ENCODE measurements at places on chromosomes 1 and 21. TPM values are rescaled to one million over a fixed set of nuclear protein-coding genes. Genes with fewer than 3 reads are reported as not detected.

The OLFM3 gene
- polyA plus RNA-seq = not detected

The APCS gene
- polyA plus RNA-seq = not detected

The LCE1B gene
- polyA plus RNA-seq = not detected

The MTARC1 gene
- 31.4 TPM for polyA plus RNA-seq
